ENCODE measurements at places on chromosomes 6 and 20. TPM values are rescaled to one million over a fixed set of nuclear protein-coding genes. Genes with fewer than 3 reads are reported as not detected.

DNA sequence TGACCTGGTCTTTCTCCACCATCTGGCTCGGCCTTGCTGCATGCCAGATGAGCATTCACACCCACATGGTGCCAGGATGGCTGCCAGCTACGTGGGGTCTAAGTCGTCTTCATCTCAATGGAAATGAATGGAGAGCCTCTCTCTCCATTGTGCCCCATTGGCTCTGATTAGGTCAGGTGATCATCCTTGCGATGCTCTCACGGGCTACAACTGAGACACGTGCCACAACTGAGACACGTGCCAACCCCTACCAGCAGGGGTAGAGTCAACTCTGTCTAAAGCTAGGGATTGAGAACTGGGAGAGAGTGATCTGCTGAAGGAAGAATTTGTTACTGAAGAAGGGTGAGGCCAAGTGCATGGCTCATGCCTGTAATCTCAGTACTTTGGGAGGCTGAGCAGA is 67.3 kb upstream of the RALY start:
- DNase-seq = no peak

GRCh38 chr20:35575958-35576357 is 34.1 kb downstream of the ERGIC3 start:
- DNase-seq = peak; percentile 92

Gene MATN4
- not detected for total RNA-seq

- DNase-seq = no peak
Observed at GRCh38 chr20:24135781-24136180, 147.2 kb upstream of the GGTLC1 start.

Gene HLA-DOA
- total RNA-seq = not detected

GRCh38 chr6:168589275-168589674 is 148.3 kb downstream of the SMOC2 start:
- DNase-seq = no peak

GRCh38 chr6:75114195-75114594 is 91.7 kb downstream of the COL12A1 start:
- no peak for DNase-seq

GRCh38 chr6:85191656-85192055 is 258.2 kb upstream of the NT5E start:
- DNase-seq = no peak

DNA sequence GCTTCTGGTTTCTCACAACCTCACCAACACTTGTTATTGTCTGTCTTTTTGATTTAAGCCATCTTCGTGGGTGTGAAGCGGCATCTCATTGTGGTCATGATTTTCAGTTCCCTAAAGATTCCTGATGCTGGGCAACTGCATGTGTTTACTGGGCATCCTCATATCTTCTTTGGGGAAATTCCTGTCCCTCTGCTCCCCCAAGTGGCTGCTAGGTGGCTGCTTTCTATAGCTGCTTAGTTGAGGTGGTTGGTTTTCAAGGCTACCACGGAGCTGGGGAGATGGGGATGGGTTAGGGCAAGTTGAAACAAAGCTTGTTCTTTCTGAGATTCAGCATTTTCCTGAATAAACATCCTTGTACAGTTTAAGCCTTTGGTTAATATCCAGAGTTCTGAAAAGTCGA is 403.9 kb upstream of the SULF2 start:
- DNase-seq = peak; percentile 63

DNA sequence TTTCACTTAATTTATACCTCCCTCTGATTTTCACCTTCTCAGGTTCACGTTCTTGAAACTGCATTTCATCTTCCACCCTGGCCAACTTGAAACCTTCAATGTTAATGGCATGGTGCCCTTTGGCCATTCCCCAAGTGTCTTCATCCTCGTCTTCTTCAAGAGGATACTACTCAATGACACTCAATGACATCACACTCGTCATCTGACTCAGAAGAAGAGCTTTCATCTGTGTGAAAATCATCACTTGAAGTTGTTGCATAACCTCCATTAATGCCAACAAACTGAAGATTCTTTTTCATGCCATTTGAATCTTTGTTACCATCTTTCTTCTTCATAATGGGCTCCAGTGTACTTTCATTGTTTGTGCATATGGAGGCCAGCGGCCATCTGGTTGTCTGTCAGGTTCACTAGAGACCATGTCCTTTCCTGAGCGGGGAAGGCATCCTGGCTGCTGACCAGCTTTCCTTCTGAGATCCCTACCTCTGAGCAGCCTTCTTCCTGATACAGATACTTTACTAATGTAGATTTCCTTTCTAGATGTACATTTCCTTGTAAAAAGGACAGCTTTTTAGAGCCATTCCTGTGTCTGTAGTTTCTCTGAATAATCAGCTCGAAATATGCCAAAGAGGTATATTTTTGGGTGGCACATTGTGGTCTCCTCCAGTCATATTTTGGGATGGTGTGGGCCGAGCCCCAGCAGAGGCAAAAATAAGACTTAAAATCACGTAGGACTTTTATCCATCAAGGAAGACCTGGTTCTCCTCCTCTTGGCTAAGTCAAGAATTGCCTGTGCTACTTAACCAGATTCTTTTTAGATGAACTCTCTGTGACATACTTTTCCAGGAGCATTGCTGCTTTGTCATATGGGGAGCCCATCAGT is 21.3 kb downstream of the TRMT6 start:
- no peak for DNase-seq

DNA sequence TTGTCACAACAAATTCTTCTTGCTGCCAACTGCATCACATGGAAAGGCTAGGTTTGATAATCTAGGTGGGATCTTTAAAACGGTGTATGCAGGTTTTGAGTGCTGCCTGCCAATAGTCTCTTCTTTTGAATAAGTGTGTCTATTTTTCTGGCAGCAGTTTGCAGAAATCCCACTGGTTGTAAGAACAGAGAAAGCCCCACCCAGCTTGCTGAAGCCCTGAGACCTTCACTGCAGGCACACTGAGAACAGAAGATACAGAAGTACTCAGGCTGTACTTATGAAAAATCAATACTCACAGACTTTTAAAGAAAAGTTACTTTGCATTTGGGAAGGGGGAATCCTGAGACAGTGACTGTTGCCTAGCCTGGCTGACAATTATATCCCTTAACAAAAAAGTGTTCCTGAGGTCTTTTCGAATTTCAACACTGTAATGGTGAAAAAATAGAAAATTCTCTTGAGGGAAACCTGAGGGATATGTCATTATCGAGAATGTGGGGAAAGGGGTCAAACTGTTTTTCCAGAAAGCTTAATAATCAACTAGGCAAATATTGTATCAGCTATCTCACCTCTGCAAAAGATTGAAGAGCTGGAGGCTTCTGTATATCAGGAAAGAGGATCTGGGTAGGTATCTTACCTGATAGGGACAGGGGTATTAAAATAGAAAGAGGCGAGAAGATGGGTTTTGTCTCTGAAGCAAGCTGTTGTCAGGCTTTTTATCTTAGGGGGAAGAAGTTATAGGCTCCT is 199.9 kb downstream of the LRFN2 start:
- DNase-seq = no peak

Gene TREML1
- not detected for total RNA-seq

- DNase-seq = no peak
Observed at GRCh38 chr6:165823609-165824326, 160.7 kb upstream of the PDE10A start.

DNA sequence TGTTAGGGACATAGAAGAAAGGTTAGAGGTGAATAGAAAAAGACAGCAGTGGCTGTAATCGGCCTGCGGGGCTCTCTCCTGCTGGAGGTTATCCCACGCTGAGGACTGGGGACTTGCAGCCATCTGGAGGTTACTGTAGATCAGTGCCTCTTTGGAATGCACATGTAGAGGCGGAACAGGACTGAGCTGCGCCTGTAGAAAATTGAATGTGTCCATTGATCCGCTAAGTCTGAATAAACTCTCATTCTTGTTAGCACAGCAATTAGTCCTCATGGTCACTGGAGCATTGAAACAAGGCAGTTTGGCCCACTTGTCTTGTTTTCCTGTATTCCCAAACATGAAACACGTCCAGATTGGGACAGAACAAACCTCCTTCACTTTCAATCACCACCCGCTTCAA is 46.3 kb upstream of the F13A1 start:
- no peak for DNase-seq

Measured in PC-3 (cell line).